ENCODE measurements at places on chromosomes 5 and 9.
A peak's percentile ranks its signal among the peaks of the same experiment; 100 is the strongest.

DNA sequence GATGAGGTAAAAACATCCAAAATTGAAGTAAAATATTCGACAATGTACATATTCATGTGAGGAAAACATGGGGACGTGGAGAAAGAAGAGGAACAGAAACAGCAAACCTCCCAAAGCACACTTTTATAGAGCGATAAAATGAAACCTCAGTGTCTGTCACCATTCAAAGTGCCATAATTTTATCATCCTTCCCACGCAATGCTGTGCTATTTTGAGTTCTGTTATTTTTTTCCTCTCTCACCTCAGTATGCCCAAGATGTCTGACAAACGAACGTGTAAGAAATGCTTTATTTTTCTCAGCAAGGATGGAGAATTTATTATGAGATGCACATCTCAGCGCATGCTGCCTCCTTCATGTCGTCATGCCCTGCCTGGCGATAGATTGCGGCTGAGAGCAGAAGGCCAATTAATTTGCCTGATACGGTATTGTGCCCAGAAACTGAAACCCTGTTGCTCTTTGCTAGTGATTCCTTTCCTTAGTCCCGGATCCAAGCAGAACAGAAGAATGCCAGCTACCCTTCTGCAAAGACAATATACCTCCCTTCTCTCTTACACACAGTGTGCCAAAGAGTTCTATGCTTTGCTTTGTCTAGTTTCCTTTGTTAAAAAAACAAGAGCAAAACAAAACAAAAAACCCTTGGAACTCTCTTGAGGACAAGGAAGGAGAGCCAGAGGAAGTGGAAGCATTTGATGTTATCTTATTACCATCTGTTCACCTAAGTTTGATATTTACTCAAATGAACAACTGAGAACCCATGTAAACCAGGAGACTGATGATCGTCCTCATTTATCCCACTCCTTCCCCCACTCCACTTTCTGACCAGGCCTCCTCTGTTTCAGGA, 192.4 kb downstream of the SEMA6A start:
- no peak for DNase-seq

DNA sequence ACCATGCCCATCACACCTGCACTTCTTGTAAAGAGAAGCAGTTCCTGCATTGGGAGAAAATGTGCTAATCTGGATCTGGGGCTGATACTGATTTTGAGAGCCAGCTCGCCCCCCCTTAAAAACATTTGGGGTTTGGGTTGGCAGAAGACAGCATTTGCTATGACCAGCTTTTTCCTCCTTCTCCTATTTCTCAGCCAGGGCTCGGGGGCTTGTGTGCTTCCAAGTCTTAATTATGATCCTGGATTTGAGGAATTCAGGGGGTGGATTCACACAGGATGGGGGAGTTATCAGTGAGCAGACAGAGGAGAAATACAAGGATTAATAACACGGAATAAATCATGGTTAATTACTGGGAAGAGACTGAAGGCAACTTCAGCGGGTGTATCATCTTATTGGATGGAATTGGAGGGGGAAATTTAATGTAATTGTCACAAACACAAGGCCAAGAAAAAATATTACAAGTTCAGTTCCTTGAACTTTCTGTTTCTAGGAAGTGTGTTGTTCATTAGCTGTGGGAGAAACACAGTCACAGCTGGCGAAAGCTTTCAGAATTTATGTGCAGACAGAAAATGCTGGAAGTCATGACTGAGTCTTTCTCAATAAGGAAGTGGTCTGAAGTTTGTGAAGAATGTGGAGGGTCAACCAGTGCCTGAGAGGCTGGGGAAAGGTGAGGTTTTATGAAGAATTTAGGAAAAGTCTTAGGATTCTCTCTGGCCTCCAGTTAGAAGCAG, 15.3 kb downstream of the C9orf152 start:
- no peak for DNase-seq

GRCh38 chr5:179974246-179974945, 66.7 kb upstream of the TBC1D9B start:
- no peak for DNase-seq

DNA sequence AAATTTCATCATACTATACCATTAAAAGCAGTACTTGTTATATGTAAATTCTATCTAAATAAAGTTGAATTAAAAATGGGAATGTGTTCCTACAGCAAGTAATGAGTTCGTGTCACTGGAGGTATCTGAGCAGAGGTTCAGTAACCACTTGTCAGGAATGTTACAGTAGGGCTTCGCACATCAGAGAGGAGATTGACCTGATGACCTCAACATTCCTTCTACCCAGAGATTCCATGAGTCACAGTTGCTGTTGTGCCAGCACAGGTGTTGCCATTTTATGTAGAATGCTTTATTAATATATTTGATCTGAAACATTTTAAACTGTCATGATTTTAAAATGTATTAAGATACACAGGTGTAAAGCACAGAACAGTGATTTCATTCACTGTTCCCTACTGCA, 60.3 kb downstream of the STX17 start:
- peak; percentile 76 for DNase-seq

DNA sequence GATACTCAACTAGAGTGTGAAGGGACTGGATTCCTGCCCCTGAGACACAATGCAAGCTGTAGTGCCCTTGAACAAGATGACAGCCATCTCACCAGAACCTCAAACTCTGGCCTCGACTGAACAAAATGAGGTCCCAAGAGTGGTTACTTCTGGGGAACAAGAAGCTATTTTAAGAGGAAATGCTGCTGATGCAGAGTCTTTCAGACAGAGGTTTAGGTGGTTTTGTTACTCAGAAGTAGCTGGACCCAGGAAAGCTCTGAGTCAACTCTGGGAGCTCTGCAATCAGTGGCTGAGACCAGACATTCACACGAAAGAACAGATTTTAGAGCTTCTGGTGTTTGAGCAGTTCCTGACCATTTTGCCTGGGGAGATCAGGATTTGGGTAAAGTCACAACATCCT, 2.4 kb downstream of the ZNF483 start:
- DNase-seq = no peak

DNA sequence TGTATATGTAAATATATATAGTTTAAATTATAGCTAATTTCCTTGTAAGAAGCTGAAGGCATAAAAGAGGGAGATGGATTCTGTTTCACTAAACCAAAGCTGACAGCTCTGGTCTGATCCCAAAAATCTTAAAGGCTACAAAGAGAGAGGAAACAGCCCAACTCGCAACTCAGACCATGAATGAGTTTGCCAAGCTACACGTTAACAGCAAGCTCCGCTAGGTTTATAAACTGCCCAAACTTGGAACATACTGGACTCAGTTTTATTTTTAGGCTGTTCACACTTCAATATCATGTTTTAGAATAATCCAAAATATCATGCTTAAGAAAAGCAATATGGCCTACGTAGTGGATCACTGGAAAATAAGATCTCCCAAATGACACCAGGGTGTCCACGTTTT, 318.3 kb upstream of the RPS23 start:
- no peak for DNase-seq

GRCh38 chr5:175893466-175893865, 22.1 kb downstream of the CPLX2 start:
- DNase-seq = no peak

GRCh38 chr9:13485068-13485596, 205.6 kb upstream of the MPDZ start:
- no peak for DNase-seq

GRCh38 chr5:17315710-17316221, 98.3 kb downstream of the BASP1 start:
- DNase-seq = no peak

DNA sequence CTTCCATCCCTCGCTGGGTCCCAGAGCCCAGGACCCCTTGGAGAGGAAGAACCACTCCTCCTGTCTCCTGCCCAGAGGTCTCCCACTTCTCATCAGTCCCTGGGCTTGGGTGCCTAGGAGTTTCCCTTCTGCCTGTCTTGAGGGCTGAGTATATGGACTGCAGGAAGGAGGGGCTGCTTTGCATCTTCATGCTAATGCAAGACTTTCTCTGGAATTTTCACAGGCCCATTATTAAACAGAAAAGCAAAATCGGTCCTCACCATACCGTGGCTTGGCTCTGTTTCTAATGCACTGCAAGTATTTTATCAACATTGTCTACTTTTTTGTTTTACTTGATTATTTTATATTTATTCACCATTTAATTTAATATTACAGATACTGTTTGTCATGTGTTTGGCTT, 34.5 kb downstream of the TRIO start:
- no peak for DNase-seq

- DNase-seq = no peak
Measured at GRCh38 chr9:111804636-111805035, 9.9 kb upstream of the SHOC1 start.

GRCh38 chr5:138495351-138495750, 30.1 kb downstream of the EGR1 start:
- DNase-seq = no peak

DNA sequence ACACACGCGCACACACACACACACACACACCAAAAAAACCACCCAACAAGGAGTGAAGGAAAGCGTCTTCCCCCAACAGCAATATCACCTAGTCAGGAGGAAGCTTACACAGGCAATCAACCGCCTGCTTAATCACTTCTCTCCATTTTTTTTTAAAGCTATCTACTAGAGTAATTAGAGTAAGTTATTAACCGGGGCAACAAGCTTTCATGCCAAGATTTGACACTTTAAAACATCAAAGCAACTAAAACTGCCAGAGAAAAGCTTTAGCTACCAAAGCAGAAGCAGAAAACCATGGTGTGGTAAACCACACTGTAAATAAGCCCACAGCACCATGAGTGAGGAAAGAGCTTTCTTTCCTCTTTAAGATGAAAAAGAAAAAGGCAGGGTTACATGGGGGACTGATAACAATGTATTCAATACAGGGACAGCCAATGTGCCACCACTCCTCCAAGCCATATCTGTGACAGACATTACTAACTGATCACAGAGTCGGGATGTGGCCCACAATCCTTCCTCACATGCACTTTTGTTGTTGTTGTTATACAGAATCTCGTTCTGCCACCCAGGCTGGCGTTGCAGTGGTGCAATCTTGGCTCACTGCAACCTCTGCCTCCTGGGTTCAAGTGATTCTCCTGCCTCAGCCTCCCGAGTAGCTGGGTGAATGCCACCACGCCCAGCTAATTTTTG, 282.1 kb downstream of the CRB2 start:
- no peak for DNase-seq

DNA sequence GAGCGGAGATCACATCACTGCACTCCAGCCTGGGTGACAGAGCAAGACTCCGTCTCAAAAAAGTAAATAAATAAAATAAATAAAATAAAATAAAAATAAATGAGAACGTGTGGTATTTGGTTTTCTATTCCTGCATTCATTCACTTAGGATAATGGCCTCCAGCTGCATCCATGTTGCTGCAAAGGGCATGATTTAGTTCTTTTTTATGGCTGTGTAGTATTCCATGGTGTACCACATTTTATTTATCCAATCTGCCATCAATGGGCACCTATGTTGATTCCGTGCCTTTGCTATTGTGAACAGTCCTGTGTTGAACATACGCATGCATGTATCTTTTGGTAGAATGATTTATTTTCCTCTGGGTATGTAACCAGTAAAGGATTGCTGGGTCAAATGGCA, 8.8 kb upstream of the RASGEF1C start:
- DNase-seq = no peak

DNA sequence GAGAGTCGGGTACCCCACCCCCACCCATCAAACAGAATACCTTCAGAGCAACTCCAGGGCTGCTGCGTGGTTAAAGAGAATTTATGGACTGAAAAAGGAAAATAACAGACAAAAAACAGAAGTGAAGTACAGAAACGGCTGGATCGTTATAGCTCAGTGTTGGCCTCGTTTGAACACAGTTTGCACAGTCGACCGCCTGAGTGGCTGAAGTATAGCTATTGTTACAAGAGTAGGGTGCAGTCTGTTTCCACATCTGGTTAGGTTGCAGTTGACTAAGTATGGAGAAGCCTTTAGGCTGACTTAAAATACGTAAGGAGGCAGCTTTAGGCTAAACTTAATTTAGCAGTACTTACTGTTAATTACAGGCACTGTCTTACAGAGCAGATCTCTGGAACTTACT, 121.2 kb downstream of the GCNT1 start:
- DNase-seq = no peak

DNA sequence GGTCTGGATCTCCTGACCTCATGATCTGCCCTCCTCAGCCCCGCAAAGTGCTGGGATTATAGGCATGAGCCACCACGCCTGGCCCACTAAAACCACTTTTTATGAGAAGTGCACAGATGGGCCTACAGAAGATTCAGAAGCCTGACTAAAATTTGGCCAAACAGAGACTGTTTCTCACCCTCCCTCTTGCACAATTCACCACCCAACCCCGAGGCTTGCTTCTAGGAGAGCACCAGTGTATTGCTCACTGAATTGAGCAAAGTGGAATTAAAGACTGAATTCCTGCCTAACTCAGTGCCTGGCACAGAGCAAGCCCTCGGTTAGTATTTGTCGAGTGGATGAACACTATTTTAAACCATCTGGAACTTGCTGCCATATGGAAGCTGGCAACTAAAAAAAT, 3.4 kb upstream of the DCTN4 start:
- no peak for DNase-seq
